Activated naive CD4-positive, alpha-beta T cell treated with Interleukin-2 at 50 U/mL for 16 hours (primary cell): ENCODE measurements at places on chromosomes 3 and 15.
A peak's percentile ranks its signal among the peaks of the same experiment; 100 is the strongest.

GRCh38 chr3:179272385-179272784, 21.5 kb upstream of the KCNMB3 start:
- DNase-seq, result no peak

DNA sequence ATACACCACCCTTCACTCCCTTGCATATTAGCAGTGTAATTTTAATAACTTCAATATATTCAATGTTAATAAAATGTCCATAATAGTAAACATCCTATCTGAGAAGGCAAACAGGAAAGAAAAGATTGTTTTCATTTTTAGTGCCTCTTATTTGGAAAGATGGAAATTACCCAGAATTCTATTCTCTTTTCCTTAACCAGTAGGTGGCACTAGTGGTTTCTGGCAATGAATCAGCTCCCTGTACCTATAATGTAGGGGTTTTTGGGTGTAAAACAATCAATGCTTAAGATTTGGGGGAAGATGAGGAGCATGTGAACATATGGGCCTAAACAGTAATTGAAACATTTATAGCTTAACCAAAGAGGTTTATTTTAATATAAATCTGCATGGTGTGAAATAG, 5.7 kb upstream of the SEMA6D start:
- DNase-seq, result no peak

- DNase-seq, result no peak
These were observed 1044.5 kb downstream of the NTRK3 start for GRCh38 chr15:87212041-87212440.

- no peak for DNase-seq
These were observed 252.8 kb downstream of the LSAMP start for GRCh38 chr3:116192464-116192863.

GRCh38 chr15:38972831-38973230, 408.2 kb upstream of the RASGRP1 start:
- no peak for DNase-seq

GRCh38 chr15:47429376-47429775, 287.9 kb upstream of the SEMA6D start:
- DNase-seq, result no peak

DNA sequence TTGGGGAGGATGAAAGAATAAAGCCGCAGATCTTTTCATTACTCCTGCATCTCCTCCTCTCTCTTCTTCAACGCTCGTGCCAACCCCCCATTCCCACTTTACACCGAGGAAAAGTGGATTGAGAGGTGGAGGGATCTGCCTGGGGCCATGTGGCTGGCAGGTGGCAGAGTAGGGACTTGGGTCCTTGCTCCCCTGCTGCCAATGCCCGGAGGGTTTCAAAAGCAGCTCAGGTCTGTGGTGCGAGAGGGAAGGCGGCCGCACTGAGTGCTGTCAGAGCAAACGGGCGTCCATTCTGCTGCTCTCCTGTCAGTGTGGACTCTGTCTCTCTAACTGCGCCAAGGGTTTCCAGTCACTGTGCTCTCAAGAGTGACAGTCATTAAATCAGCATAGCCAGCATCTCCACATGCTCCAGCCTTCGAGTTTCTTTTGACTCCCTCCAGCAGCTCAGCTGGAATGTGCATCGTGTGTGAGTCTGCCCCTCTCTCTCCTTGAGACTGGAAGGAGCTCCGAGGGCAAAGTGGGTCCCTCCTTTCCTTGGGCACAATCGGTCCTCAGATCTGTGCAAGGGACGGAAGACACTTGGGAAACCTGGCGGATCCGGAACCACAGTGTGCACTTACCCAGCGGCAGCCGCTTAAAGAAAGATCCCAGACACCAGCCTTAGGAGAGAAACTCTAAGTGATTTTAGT, 68.6 kb downstream of the VGLL4 start:
- DNase-seq, result no peak

GRCh38 chr3:61648481-61648880, 87.1 kb downstream of the PTPRG start:
- no peak for DNase-seq

GRCh38 chr15:35958021-35958420, 412.1 kb upstream of the DPH6 start:
- no peak for DNase-seq

DNA sequence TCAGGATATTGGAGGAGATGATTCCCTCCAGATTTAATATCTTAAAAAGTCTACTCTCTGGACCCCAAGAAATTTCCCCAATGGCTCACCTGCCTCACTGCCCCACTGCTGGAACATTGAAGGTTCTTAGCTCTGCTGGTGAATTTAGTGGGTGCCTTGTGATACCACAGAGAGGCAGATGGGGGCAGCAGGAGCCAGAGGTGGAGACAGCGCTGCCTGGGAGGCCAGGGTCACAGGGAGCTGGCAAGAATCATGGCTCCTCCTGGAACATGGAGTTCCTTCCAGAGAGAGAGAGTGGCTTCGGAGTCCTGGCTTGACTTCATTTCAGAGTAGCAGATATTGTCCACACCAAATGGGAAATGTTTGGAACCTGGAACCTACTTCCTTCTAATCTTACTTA, 263.5 kb upstream of the CFAP20DC start:
- peak; percentile 44 for DNase-seq

GRCh38 chr3:108241721-108242120, 19.5 kb upstream of the IFT57 start:
- no peak for DNase-seq

DNA sequence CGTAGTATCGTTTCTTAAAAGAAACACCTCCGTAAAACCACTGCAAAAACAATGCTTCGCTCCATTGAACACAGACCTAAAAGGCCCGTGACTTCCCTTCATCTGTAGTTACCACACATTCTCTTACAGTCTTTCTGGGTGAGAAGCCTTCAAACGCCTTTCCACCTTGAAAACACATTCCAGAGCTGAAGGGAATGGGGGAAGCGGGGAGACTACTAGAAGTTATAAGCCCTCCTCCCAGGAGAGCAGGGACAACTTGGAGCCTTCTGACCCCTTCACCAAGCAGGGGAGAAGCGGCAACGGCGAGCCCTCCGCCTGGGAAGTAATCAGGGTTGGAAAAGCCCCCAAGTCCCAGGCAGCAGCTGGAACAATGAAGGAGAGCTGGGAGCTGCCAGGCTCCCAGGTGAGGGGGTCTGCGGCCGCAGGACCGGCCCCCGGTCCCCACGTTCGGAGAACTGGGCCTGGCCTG, 461 bp downstream of the SECISBP2L start:
- DNase-seq, result no peak

GRCh38 chr15:83889995-83890394, 236.1 kb downstream of the ADAMTSL3 start:
- DNase-seq, result no peak

DNA sequence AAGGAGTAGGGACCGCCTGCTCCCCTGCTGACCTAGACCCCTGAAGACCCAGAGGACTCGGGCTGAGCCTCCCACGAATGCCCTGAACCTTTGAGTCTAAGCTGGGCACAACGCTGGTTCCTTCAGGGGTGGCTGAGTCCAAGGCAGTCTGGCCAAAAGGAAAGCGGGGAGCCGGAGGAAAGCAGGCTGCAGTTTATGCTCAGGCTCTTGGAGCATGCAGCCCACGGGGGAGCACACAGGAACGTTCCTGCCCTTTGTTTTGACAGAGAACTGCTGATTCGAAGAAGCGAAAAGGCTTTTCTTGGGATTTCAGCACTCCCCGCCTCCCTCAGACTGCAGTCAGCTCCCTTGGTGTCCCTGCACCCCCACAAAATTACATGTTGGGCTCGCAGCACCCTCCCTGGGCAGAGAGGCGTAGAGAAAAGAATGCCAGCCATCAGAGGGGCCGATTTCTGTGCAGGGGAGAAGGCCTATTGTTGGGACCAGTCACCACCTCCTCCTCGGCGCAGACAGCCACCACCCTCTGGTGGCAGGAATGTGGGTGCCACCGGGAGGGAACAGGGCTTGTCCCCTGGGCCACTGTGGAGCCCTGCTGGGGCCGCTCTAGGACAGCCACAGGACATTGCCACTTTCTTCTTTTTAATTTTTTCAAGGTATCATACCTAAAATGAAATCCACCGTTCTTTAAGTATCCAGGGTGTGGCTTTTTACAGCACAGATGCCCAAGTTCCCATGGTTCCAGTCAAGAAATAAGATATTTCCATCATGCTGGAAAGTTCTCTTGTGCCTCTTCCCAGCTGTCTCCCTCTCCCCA, 72.2 kb downstream of the SMAD6 start:
- DNase-seq, result peak; percentile 21

DNA sequence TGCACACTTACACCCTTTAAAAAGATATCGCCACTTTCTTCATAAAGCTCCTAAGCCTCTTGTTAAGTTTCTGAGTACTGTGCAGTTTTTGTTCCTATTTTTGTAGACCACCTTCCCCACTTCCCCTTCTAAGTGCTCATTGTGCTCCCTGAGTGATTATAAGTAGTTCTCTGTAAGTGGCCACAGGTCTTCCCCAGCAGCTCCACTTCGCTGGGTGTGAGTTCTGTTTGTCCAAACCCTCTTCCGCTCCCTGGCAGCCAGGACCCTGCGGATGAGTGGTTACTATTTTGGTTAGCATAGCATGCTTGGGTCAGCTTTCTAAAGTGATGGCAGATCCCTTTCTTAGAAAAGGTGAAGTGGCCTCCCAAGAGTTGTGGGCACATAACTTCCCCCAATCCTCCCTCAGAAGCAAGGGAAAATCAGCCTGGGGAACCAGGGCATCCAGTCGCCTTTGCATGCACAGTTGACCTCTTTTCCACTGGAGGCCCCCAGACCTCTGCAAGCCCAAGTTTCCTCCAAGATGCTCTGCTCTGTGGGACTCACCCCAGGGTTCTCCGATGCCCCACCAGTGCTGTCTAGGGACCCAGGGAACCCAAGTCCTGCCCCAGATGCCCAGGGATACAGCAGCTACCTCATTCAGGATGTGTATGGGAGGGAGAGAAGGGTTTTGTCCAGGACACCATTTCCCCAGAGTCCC, 69.6 kb downstream of the ATP10A start:
- DNase-seq, result no peak

DNA sequence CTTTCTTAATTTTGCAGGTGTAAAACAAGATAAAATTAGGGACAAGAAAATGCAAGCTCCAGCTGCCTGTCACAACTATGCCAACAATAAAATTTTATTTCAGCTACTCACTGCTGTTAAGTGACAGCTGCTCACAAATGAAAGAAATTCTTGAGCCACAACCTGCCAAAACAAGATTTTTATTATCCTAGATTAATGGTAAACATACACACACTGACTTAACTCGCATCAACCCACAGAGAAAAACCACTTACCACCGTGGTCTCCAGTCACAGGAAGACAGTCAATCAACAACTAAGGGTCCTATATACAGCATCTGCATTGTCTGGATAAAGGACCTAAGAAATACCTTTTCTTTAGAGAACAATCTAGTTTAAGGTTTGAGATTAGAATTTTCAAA, 31.3 kb downstream of the EFL1 start:
- no peak for DNase-seq

GRCh38 chr15:26197719-26198118, 334.6 kb upstream of the ATP10A start:
- no peak for DNase-seq

- DNase-seq, result peak; percentile 32
These were observed 287.8 kb upstream of the SATB1 start for GRCh38 chr3:18712713-18713576.

DNA sequence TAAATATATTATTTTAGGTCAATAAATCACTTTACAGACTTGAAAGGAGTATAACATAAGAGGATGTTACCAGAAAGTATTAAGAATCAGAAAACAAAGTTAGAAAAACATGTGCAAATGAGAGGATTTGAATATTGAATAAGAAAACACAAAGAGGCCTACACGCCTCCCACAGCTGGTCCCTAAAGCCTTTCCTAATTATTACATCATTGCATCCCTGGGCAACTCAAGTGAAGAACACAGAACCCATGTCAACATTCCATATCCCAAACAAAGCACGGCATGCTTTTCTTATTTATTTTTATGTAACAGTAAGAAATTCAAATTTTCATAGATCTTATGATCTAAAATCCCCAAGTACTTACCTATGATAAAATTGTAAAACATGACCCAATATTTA, 61.2 kb downstream of the HERC1 start:
- no peak for DNase-seq

GRCh38 chr3:69890084-69890483, 109.4 kb upstream of the SAMMSON start:
- no peak for DNase-seq

DNA sequence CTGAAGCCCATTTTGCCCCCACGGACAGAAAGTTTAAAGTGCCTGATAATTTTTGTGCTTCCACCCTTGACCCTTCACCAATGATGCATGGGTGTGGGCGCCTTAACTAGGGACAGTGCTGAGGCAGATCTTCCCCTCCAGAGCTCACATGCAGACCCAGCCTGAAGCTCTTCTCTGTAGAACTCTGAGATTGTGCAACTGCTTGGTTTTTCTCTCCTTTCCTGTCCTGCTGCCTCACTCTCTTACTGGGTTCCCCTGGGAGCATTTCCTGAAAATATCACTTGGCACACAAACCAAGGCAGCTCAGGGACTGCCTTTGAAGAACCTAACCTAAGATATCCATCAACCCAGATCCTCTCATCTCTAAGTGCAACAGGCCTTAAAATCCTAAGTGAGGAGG, 220.3 kb upstream of the STT3B start:
- no peak for DNase-seq

GRCh38 chr3:188807006-188807405, 364.8 kb upstream of the TPRG1 start:
- no peak for DNase-seq

GRCh38 chr15:52078197-52078875, 34.2 kb downstream of the BCL2L10 start:
- DNase-seq, result no peak

DNA sequence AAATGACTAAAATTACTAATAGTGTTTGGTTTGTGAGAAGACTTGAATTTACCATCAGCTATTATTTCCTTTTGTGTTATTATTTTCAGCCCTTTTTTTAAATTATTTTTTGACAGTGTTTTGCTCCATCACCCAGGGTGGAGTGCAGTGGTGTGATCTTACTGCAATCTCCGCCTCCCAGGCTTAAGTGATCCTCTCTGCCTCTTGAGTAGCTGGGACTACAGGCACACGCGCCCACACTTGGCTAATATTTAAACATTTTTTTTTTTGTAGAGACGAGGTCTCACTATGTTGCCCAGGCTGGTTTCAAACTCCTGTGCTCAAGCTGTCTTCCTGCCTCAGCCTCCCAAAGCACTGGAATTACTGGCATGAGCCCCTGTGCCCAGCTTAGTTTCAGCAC, 31.7 kb upstream of the UTS2B start:
- no peak for DNase-seq

- DNase-seq, result no peak
These were observed 13.0 kb downstream of the FBLN2 start for GRCh38 chr3:13561967-13562366.
